ENCODE measurements at places on chromosomes 16 and 17.
A peak's percentile ranks its signal among the peaks of the same experiment; 100 is the strongest.

GRCh38 chr16:47724115-47724785 lies 263.1 kb downstream of the PHKB start:
- no peak for DNase-seq

DNA sequence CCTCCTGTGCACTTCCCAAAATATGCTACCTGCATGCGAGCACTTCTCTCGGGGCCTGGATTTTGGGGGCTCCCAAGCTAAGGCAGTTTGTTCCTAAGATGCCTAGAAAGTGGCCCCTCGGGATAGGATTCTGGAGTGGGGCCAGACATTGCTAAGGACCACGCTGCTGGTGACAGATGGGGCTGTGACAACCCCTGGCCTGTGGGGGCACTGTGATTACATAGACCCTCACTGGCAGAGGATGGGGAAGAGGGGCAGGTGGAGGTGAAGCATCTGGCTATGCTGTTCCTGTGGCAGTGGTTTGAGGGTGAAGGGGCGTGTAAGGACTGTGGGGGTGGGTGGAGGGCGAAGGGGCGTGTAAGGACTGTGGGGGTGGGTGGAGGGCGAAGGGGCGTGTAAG lies 128.4 kb downstream of the ENGASE start:
- DNase-seq, result no peak

GRCh38 chr16:3133844-3134243 lies 985 bp upstream of the ZNF213 start:
- DNase-seq, result no peak

- DNase-seq, result no peak
These were observed 238.7 kb upstream of the TBX2 start for GRCh38 chr17:61160789-61161445.

DNA sequence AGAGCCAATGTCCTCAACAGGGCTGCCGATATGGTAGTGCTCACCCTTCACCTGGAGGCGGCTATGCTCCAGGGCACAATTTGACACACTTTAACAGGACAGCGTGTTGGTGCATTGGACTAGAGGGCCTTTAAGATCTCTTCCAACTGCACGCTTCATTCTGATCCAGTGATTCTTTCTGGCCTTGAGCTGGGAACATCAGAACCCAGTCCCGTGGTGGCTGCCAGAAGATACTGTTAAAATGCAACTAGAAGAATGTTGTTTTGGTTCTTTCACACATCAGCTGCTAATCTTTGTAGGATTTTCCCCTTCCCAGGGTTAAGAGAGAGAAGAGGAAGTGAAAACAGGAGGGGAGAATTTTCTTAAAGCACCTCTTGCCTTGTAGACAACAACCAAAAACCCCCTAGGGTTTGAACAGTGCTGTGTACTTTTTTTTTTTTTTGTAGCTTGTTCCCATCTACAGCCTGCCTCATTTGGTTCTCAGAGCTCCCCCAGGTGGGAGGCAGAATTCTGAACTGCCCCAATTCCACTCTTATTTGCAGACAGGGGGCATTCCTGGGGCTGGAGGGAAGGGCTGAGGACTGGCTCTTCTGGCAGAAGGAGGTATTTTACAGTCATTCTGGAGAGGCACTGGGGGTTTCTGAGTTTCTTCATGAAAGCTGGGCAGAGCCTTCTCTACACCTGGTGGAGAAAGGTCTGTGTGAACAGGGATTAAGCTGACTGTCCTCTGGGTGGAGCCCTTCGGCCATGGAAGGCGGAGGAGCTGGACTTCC lies 32.4 kb downstream of the SMARCE1 start:
- DNase-seq, result peak; percentile 94

DNA sequence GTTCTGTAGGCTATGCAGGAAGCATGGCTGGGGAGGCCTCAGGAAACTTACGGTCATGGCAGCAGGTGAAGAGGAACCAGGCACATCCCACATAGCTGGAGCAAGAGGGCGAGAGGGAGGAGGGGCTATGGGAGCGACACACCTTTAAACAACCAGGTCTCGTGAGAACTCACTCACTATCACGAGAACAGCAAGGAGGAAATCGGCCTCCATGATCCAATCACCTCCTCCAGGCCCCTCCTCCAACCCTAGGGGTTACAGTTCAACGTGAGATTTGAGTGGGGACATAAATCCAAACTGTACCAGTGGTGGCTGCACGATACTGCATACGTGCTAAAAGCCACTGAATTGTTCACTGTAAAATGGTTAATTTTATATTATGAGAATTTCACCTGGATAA lies 26.1 kb upstream of the ENPP7 start:
- no peak for DNase-seq

- no peak for DNase-seq
These were observed 89.5 kb upstream of the SOX9 start for GRCh38 chr17:72031219-72031884.

GRCh38 chr16:67016681-67017420 lies 12.1 kb upstream of the CBFB start:
- DNase-seq, result no peak

- no peak for DNase-seq
These were observed 85.3 kb upstream of the PLCG2 start for GRCh38 chr16:81693744-81694303.

DNA sequence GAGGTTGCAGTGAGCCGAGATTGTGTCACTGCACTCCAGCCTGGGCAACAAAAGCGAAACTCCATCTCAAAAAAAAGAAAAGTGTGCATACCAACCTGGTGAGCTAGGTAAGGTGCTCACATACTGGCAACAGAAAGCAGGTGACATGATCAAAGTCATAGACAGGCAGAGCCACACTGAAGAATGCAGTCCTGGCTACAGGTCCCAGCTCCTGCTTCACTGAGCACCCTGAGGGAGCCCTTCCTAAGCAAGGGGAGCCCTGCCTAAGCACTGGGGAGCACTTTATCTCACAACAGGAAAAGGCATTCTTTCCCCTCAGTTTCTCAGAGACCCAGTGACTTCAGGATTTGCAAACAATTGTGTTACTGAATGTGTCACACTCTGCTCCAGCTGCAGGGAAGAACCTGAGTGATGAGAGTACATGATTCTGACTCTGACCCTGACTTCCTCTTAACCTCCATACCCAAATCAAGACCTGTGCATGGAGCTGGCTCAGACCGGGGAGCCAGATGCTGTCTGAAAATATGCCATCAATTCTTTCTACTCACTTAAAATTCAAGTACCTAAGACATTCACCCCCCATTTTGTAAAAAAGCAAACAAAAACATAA lies 40.5 kb downstream of the ANKRD11 start:
- peak; percentile 69 for DNase-seq

GRCh38 chr17:39916918-39917317 lies 1.5 kb downstream of the GSDMB start:
- DNase-seq, result no peak

DNA sequence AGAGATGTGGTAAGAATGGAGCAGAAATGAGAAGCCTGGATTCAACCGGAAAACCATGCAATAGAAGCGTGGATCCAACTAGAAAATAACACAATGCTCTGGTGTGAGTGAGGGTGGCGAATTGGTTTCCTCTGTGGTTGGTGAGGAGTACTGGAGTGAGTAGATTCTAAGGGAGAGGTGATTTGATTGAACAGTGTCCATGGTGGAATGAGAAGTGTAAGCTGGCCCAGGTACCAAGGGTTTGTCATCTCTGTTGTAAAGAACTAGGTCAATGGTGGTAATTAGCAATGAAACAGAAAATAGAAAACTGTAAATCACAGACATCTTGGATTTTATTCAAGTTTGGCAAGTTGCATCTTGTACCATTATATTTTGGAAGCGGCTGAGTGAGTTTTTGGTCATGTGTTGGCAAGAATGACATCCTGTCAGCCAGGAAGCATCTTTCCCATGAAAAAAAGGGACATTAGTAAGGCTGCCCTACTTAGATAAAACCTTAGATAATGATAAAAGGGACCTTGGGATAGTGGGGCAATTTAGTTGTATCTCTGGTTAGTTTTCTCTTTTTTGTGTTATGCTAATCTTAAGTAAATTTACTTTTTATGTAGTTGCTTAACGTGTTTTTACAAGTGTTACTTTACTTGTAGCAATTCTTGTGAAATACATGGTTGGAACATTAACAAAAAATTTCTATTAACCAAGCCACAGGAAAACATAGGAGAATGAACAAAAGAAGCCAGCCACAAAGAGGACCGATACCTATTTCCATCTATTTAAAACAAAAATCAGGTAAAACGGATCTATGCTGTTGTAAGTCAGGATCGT lies 20.9 kb downstream of the HSD17B2 start:
- DNase-seq, result no peak
